ENCODE measurements at places on chromosomes 11 and 22.

DNA sequence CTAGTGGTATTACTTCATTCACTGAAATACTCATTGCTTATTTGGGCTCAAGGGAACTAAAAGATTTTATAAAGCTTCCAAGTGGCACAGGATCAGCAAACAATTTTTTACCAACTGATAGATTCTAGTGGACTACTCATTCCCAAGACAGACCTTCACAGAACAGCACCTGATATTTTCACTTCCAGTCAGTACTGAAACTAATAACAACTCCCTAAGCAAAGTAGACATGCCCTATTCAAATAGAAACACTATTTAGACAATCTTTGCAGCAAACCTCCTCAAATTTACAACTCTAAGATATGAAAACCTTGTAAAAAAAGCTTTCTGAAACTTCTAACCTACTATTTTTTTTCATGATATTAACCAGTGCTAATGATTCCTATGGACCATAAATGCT, 2345.8 kb downstream of the LRRC4C start:
- no peak for DNase-seq

GRCh38 chr11:71284525-71285092, 32.2 kb upstream of the SHANK2 start:
- no peak for DNase-seq

DNA sequence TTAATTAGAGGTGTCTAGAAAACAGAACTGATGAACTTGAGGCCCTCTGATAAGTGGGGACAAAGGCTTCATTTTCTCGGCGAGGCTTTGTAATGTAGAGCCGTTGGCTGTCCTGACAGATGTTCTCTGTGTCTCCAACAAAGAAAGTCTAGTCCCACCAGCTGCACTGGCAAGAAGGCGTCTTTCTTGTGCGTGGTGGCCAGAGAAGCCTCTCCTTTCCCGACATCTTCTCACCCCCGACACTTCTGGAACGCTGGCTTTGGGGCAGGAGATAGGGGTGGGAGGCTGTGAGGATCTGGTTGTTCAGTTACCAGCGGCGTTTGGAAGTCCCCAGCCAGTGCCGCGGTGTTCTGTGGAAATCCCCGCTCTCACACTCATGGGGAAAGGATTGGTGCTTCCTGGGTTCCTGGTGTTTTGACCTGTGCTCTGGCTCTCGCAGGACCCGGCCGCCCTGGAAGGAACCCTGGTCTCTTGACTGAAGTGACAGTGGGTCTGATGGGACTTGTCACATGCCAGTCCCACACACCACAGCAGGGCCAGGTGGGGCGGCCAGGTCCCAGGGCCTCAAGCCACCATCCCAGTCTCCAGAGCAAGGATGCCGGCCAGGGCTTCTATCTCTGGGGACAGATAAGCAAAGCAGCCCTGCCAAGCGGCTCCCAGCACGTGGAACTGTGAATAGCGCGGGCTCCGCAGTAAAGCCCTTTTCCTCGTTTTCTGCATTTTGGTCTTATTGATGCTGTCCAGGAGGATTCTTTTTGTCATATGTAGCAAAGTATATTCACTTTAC, 23.2 kb downstream of the FADS2 start:
- DNase-seq, result no peak

DNA sequence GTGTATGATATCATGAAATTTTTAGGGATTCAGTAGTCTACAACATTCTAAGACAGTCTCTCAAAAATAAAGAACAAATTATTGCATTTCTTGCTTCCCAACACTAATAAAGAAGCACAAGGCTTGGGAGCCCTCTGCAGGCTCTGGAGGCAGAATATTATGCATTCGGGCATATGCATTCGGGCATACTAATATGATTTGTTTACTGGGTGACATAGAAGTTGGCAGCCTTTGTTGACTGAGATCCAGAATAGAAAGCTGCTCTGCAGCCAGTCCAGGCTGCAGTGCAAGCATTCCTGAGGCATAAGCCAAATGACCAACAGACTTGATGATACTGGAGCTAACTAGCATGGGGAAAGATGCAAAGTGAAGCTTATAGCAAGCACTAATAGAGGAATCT, 945.5 kb downstream of the OPCML start:
- no peak for DNase-seq

DNA sequence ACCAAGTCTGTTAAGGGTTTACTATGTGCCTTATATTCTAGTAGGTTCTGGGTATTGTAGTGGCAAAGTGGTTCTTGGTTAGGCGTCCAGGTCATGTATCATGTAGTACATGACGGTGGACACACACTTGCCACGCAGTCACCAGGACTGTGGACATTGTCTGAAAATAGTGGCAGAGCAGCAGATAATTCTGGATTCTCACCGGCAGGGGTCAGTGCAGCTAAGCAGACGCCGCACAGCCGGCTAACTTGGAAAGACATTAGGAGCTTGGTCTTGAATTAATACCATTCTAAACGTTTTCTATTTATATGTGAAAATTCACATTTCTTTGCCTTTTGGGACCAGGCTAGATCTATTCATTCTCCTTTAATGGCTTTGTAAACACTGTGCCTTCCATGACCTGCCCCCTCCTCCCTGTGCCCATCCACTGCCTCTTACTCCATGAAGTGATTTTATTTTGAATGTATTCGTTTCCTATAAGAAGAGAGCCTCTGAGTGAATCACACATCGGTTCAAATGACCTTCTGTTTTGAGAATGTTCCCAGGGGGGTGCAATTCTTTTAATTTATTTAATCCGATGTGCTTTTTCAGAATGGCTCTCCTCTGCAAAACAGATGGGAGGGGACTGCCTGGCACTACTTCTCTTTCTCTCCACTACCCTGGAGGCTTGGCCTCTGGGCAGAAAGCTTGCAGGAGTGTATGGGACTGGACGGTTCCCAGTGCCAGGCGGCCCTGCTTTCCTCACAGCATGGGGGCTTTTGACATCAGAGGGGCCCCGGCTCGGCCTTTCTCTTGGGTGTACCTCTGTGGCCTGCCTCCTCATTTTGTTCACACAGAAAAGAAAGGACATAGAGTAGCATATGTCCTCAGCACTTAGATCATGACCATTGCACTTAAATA, 378.0 kb downstream of the NTM start:
- DNase-seq, result no peak

DNA sequence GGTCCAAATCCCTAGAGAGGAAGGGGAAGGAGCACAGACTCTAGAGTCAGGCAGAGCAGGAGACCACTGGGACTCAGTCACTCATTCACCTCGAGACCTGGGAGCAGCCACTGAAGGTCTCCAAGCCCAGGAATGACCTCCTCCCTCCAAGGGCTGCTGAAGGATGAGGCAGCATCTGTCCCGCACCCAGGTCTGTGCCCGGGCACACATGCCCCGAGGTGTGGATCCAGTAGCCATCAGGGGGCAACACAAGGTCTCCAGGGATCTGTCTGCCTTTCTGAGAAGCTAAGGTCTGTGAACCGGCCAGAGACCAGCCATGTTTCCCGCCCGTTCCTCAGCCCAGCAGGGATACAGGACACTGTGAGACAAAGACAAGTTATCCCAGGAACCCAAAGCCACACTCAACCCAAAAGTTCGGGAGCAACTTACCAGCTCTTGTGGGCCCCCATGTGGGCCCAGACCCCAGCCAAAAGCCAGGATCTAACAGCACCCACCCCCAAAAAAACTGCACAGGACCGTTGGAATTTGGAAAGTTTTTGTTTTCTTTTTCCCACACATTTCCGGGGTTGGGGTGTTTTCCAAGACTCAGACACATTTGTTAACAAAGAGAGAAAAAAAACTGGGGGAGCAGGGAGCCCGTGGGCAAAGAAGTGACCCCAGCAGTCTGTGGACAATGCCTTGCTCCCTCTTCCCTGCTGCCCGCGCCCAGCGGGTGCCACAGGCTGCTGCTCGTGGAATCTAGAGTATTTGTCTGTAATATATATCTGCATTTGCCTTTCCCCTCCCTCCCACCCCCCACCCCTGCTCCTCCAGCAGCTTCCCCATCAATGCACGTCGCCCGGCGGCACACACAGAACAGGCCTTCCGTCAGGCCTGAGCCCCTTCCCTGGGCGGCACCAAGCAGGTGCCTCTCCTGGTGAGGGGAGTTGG, 14.9 kb downstream of the SLC22A12 start:
- no peak for DNase-seq

- no peak for DNase-seq
These were observed 510.6 kb downstream of the NTM start for GRCh38 chr11:131880976-131881375.

DNA sequence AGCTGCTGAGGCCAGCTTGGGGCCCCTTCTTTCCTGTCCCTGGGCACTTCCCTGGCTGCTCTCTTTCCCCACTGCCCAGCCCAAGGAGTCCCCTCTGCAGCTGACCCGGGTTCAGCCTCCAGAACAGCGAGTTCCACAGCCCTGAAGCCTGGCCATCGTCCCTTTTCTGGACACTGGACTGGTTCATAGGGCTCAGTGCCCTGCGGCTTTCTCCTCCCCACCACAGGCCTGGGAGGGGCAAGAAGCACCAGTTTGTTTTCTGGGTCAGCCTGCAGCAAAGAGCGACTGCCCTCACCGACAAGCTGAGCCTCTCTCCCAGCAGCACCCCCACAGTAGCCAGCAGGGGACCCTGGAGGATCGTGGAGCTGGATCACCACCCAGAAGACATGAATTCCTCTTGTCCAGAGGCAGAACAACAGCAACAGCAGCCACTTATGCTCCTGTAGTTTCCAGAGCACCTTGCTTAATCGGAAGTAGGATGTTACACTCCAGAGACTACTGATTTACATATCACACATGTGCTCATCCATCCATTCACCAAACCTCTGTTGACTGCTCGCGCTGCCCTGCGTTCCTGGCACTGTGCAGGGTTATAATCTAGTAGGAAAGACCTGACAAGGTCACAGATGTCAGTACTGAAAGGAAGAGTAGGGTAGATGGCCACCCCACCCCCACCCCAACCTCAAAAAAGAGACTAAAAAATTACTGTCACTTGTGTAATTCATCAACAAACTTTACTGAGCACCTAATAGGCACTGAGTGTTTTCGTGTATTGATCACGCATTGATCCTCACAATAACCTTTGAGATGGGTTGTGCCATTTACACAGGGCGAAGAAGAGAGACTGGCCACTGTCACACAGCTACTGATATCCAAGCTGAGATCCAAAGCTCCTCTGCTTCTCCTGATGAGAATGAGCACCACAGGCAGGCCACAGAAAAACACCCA, 13.0 kb upstream of the CXCR5 start:
- no peak for DNase-seq

DNA sequence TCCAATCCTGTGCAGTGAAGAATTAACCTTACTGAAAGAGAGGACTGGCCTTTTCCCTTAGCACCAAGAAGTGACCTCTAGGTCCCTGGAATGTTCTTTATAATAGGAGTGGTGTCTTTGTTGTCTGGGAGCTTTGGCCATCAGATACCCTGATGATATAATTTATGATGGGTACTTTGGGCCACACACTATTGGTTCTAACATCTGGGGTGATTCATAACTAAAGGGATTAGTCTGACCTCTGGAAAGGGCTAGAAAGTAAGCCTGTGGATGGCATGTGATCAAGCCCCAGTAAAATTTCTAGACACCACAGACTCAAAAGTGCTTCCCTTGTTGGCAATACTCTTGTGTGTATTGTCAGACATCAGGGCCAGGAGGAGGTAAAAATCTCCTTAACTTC, 891.2 kb downstream of the KCNA4 start:
- DNase-seq, result no peak

GRCh38 chr22:36649066-36649465, 54.5 kb downstream of the CACNG2 start:
- no peak for DNase-seq

DNA sequence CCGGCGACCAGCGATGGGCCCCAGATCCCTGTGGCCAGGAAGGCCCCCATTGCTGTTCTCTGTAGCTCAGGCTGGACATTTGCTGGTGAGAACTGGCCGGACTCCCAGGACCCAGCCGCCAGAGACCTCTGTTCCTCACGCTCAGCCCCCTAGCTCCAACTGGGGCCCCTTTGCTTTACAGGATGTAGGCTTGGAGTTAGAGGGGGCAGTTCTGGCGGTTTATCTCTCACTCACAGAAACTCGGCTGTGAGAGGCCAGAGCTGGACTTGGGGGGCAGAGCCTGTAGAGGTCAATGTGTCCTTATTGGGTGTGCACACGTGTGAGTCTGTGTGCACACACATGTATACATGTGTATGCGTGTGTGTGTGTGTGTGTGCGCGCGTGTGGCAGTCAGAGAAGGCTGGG, 502 bp downstream of the SMIM38 start:
- no peak for DNase-seq

Measured in stimulated activated CD8-positive, alpha-beta memory T cell treated with anti-CD3 and anti-CD28 coated beads, Interleukin-12 subunit alpha, Interleukin-12 subunit beta, amount 100 ng/mL, for 4 hours (primary cell).